ENCODE measurements at places on chromosomes 7 and 10.

- DNase-seq, result peak; percentile 39
Observed at GRCh38 chr10:86863484-86863842, 94.0 kb downstream of the MMRN2 start.

GRCh38 chr10:75818552-75818951, 387.1 kb downstream of the LRMDA start:
- no peak for DNase-seq

DNA sequence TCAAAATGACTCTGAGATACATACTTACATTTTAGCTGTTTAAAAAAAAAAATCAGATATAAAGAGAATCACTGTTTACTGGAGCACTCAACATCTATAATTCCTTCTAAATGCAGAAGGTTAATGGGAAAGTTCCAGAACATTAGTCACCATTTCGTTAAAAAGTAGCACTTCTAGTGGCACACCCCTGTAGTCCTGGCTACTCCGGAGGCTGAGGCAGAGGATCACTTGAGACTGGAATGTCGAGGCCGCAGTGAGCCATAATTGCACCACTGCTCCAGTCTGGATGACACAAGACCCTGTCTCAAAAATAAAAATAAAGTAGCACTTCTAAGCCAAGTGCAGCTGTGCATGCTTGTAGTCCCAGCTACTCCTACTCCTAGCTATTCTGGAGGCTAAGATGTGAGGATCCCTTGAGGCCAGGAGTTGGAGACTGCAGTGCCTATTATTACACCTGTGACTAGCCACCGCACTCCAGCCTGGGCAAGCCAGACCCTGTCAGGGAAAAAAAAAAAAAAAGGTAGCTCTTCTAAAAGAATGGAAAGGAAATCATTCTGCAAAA, 2.2 kb downstream of the FGFBP3 start:
- no peak for DNase-seq

- no peak for DNase-seq
Observed at GRCh38 chr7:140084972-140085371, 22.2 kb upstream of the PARP12 start.

DNA sequence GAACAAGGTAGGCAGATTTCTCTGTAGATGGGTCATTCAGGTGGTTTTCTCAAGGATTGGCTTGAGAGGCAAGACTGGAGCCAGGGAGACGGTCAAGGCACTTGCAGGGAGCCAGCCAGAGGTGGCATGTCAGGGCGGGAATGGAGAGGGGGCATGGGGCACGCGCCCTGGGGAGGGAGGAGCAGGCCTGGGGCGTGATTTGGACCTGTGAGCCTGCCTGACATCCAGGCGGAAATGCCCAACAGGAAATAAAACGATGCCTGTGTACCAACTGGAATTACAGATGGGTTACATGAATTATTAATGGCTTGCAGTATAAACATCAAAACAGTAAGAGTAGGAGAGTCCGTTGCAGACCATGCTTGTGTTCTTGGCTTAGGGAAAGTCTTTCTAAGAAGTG, 8.6 kb upstream of the SUN1 start:
- no peak for DNase-seq

DNA sequence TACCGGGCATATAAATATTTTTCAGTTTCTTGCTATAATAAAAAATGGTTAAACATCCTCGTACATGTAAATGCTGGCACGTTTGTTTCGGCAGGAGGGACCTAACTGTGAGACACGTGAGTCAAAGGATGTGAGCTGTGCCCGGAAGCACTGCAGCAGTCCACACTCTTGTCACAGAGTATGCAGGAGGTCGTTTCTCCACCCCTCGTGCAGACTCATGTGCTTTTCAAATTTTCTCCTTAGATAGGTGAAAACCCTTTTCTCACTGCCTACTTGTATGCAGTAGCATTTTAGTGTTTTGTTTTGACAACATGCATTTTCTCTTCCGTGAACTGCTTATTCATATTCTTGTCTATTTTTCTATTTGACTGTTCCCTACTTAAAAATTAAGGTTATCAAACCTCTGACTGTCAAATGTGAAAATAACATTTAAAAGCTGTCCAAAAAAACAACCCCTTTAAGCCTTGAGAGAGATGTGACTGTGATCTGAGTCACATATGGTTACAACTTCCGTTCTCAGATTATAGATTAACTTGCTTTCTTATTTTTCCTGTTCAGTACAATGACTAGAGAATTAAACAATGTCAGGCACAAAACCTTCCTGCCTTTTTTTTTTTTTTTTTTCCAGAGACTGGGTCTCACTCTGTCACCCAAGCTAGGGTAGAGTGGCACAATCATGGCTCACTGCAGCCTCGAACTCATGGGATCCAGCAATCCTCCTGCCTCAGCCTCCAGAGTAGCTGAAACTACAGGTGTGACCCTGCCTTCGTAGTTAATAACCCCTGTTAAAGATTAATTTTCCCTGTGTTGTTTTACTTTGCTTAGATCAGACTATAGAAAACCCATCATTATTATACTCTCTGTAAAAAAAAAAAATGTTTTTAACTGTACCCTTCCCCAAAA, 45.1 kb downstream of the DPY19L1 start:
- DNase-seq, result peak; percentile 46

DNA sequence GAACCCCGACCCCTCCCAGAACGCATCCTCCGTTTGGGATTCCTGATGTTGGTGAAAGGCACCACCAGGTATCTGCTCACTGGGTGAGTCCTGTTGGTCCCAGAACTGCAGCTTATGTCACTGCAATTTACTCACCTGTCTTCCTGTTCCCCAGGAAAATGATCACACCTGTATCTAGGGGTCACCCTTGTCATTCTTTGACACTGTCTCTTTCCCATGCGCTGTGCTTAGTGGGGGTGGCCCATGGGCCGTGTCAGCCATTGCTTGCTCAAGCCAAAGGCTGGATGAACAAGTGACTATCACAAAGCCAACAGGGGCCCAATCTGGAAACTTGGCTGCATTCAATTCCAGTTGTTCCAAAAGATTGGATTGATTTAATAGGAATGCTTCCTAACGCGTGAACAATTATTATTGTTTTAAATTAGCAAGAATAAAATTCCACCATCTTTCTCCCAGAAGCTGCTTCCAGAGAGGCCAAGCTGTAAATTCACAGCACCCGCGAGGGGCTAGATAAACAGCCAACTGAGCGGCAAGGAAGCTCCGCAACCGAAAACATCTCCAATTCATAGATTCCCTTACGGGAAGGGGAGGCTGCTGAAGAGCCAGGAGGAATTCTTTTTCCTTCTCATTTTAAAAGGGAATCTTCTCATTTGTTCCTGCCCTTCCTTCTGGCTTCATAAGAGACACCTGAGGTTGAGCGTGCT, 134.8 kb upstream of the ZMIZ1 start:
- DNase-seq, result no peak

DNA sequence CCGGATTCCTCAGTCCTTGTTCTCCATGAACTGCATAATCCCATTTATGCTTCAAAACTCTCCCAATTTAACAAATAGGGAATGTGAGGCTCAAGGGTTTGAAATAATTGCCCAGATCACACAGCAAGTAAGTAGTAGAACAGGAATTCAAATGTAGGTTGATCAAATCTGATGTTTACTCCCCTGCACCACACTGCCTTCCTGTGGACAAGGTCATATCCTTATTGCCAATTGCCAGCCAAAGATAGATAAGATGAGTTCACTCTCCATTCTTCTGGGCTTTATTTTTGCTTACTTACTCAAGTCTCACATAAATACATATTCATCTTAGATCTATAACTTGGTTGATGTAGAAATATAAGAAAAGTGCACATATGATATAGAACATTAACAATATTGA, 435.2 kb upstream of the ETV1 start:
- no peak for DNase-seq

DNA sequence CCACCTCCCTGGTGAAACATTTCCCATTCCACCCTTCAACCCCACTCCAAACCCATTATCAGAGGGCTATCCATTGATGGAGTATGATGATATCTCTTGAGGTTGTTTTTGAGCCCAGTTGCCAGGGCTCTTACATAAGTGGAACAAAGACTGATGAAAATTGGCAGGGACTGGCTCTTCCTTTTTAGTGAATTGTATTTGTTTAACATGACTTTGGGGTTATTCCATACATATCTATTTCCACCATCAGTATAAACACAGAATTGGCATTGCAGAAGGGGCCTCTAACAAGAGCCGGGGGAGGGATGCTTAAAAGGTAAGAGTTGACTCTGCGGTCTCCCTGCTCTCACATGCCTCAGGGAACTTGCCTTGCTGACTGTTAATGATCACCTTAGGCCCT, 28.9 kb downstream of the FZD1 start:
- no peak for DNase-seq

DNA sequence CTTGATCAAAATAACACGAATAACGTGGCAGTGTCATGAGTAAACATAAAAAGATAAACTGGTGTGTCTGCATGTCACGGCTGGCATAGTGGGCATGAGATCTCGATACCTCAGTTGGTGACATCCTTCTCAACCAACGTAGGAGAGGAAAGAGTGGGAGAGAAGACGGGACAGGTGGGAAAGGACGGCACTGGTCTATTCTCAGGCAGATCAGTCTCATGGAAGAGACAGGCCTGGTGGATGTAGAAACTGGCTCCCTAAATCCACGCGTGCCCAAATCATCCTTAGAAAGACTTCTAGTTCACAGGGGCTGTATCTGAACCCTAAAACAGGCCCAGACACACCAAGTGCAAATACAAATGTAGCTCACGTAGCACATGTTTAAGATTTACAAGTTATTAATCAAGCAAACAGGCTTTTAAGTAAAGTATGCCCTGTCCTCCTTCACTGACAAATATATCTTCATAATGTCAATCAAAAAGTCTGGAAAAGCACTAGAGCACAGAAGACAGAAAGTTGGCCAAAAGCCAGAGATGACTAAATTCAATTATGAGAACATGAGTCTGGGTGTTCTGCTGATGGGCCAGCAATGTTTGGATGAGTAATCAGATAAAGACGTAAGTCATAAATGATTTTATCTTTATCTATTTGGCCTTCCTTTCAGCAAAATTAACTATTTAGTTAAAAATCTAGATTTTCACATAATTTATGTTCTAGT, 56.3 kb downstream of the SFMBT2 start:
- peak; percentile 10 for DNase-seq

DNA sequence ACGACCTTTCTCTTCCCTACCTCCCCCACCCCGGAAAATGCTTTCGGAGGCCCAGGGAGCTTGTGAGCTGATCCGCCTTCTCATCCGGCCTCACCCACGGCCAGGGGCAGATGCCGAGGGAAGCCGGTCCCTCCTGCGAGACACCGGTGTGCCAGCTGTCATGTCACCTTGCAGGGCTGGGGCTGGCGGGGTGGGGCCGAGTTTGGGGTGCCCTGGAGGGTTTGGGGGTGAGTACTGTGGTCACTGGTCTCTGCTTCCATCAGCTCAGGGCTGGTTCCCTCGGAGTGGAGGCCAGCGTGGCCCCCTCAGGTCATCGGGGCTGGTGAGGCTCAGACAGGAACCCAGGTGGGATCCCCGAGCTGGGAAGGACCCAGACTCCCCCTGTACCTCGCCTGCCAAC, 48.7 kb downstream of the RCC1L start:
- no peak for DNase-seq

DNA sequence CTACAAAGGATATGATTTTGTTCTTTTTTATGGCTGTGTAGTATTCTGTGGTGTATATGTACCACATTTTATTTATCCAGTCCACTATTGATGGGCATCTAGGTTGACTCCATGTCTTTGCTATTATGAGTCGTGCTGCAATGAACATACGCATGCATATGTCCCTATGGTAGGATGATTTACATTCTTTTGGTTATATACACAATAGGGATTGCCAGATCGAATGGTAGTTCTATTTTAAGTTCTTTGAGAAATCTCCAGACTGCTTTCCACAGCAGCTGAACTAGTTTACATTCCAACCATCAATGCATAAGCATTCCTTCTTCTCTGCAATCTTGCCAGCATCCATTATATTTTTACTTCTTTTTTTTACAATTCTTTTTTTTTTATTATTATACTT, 35.6 kb upstream of the FAM13C start:
- DNase-seq, result no peak

- no peak for DNase-seq
Observed at GRCh38 chr10:96374639-96374984, 15.8 kb upstream of the OPALIN start.

GRCh38 chr10:15792777-15793176, 67.5 kb downstream of the MINDY3 start:
- no peak for DNase-seq

- peak; percentile 38 for DNase-seq
Observed at GRCh38 chr10:14570800-14571199, 203.9 kb downstream of the FAM107B start.

DNA sequence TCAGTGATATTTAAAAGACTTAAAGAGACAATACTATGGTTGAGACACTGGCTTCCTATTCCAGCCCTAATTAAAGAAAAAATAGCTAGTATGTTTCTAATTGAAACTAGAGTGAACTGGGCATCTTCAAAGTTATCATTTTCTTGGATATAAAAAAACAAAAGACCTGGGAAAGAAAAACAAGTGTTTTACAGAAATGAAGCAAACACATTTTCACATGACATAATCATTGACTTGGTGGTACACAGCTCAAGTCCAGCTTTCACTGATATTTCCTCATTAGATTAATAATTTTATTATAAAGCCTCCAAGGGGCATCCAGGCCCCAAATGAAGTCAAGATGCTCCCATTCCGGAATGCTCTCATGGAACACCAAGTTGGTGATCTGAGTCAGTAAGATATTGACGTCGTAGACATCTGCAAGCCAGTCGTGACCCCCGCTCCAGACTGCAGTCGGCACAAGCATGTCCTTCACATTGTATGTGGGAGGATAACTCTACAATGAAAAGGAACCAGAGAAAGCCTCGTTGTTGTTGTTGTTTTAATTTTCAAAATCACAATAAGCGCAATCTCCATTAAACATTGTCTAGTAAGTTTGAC, 7.5 kb upstream of the CH25H start:
- no peak for DNase-seq

- peak; percentile 88 for DNase-seq
Observed at GRCh38 chr10:97922022-97922758, 72.5 kb downstream of the GOLGA7B start.

- DNase-seq, result peak; percentile 4
Observed at GRCh38 chr10:70664702-70665195, 7.6 kb upstream of the ADAMTS14 start.

- no peak for DNase-seq
Observed at GRCh38 chr7:100384628-100385294, 11.5 kb downstream of the PILRA start.

DNA sequence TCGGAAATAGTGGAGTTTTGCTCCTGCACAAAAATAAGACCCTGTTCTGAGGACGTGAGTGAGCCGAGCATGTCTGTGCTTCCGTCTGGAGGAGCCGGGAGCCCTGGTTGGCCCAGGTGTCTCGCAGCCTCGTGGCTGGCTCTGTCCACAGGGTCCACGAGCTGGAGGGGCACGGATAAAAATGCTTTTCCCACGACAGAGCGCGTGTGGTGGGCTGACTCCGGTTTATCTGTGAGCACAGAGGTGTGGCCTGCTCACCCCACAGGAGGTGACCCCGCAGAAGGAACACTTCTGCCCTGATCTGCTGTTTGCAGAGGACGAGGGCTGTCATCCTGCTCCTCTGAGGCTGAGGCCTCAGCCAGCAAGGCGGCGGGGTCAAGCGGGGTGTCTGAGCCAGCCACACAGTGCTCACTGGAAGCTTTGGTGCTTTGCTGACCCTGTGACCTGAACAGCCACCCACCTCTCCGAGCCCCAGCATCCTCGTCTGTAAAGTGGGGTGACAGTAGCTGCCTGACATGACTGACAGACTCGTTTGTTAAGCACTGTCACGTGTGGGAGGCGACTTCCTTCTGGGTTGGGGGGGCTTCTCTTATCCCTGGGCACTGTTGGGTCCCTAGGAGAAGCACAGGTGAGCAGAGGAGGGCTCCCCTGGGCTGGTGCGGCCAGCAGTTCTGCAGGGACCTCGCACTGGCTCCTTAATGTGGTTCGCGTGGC, 162.5 kb downstream of the DNAJB6 start:
- DNase-seq, result no peak
